NAMALWA (cell line): ENCODE measurements at places on chromosomes 7 and 10.

DNA sequence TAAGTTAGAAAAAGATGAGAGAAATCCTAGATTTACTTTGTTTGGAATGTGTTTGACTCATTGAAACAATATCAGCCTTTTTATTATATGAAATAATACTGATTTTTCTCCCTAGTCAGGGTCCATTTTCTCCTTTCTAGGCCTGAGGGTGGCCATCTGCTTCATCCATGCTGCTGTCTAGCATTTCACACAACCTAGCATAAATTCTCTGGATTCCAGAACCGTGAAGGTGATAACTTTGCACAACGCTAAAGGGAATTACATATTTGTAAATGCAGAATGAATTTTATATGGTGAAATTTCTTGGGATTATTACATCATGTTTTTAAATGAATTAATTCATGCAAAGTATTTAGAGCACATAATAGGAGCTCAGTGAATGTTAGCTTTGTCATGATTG, 505.1 kb downstream of the INHBA start:
- no peak for DNase-seq

GRCh38 chr10:71393841-71394475, 2.8 kb upstream of the CDH23 start:
- DNase-seq, result no peak

- no peak for DNase-seq
These were observed 37.0 kb downstream of the FAM171A1 start for GRCh38 chr10:15333909-15334649.

DNA sequence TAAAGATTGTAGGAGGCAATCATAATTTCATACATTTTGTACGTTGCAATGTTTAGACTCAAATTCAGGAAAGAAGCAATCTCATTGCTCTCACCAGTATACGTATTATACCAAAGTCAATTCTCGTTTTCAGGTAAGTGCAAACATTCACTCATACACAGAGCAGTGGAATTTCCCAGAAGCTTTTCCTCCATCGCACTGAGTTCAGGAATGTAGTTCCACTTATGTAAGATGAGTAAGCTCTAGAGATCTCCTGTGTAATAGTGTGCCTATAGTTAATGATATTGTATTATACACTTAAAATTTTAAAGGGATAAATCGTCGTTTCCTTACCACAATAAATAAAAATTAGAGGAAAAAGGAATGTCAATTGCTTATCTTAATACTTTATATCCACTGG, 470.8 kb upstream of the KCND2 start:
- DNase-seq, result no peak

- DNase-seq, result no peak
These were observed 75.1 kb upstream of the KIAA1217 start for GRCh38 chr10:24133835-24134234.

DNA sequence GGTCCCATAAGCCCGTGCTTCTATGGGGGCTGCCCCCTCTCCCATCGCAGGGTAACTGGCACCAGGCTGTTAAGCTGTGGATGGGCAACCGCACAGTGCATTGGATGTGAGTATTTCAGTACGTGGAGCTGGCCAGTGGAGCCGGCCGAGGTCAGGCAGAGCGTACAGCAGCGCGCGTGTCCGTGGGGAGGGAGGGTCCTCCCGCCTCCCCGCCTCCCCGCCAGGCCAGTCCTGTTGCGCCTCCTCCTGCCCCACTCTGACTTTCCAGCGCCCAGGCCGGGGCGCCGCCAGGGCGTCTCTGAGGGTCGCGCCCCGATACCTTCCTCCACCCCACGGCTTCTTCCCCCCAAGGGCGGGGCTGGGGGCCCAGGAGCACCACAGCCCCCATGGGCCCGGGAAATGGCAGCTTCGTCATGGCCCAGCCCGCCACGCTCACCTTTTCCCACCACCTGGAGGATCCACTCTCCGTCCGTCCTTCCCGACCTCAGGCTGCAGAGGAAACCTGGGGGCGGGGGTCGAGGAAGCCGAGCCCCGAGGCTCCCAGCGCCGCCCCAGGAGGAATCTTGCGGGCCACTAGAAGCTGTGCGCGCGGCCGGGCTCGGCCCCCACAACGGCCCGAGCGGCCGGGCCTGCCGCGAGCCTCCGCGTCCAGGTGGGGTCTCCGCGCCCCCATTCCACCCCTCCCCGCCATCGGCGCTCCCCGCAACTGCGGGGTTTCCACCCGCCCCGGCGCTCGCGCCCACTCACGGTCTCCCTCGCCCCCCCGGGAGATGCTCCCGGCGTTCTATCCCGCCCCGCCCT, 831 bp upstream of the PFKP start:
- no peak for DNase-seq

DNA sequence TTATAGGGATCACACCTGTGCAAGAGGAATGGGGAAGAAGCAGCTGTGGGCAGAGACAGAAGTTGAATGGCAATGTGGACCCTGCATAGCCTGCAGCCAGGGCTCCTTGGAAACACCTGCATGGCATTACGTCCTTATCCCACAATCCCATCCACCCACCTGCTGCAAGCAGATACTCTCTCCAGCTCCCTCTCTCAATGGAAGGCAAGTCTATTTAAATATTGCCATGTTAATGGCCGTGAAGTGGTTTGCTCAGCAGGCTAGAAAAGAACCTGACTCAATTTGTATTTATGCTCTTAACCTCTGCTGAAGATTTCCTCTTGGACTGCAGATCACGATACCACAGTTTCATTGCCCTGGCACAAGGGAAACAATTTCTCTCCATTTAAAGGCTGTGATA, 417.0 kb downstream of the TYW1 start:
- no peak for DNase-seq

GRCh38 chr7:157565201-157565626, 228.4 kb downstream of the DNAJB6 start:
- DNase-seq, result no peak

DNA sequence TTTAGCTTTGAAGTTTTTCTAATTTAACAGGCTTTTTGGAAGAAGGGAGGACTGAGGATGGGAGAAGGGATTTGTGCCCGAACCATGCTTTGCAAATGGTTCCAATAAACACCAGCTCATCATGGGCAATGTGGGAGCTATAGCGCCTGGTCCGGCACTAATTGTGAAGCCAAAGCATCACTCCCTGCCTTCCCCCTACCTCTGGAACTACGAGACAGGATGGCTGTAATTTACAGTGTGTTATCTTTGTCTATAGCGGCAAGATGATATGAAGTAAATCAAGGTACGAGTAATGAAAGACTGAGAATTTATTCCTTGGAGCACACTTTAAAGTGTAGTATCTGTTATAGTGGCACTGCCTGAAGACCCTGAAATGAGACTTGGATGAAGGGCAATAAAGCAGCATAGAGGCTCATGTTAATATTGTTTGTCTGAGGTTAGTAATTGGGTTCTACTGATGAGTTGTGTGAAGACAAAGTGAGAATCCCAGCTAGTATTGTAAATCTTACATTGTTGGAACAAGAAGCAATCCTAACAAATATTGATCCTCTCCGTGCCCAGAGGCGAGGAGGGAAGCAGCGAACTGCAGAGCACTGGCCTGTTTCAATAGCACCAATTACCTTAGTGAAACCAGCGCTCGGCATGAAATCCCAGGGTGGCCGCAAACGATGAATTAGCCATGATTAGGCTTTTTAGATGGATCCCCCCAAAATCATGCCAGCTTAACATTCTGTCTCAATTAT, 507.1 kb downstream of the LRMDA start:
- no peak for DNase-seq

DNA sequence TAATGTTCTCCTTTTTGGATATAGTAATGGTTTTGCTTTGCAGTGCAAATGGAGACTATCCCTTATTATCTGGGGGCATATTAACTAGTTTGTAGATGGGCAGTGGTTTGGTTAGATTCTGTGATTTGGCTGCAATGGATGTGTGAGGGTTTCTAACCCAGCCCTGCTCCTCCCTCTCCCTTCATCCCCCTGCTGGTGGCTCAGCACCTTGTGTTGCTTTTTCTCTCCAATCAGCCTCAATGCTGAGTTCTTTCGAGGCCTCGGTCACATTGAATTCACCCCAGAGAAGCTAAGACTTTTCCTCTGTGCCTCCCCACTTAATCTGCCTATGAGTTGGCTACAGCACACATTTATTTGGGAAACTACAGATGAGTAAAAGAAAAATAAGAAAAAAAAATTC, 120.0 kb downstream of the MALRD1 start:
- DNase-seq, result peak; percentile 31

- DNase-seq, result no peak
These were observed 36.5 kb upstream of the ECHDC3 start for GRCh38 chr10:11705722-11706121.

DNA sequence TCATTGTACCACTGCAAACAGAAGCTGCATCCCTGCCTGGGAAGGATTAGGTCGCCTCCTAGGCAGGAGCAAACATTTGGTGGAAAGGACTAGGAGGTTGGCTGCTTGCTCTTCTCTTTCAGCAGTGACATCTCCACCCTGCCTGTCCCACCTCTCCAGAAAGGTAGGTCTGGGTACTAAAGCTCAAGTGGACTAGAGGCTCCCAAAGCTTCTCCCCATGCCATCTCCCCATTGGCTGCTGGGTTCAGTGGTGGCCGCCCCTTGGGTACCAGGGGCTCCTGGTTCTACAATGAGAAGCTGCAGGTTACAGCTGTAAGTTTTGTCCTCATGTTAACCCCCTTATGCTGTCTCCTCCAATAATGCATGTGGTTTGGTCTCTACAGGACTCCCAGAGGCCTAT, 180.7 kb upstream of the MKI67 start:
- no peak for DNase-seq

DNA sequence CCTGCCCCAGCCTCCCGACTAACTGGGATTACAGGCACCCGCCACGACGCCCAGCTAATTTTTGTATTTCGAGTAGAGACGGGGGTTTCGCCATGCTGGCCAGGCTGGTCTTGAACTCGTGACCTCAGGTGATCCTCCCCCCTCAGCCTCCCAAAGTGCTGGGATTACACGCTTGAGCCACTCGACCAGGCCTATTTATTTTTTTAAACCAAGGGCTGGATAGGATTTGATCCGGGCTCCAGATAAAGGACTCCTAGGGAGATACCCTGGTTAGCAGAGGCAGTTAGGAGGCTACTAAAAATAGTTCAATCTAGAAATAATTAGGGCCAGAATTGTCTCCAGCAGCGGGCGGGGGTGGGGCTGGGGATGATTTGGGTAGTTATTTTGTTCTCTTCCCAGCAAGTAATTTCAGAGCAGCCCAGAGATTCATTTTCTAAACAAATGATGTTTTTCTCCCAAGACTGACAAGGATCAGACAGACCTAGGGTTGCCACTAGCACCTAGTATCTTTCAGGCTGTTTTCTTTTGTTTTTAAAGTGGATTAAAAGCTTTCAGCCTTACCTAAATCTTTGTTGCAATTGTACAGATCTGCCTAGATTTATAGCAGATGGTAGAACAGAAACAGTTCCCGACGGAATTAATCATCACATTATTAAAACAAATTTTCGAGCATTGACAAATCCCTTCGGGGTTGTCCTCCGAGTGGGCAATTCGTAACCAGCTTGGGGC, 859 bp upstream of the SMC3 start:
- no peak for DNase-seq

- DNase-seq, result no peak
These were observed 77.5 kb downstream of the AFAP1L2 start for GRCh38 chr10:114326795-114327194.

DNA sequence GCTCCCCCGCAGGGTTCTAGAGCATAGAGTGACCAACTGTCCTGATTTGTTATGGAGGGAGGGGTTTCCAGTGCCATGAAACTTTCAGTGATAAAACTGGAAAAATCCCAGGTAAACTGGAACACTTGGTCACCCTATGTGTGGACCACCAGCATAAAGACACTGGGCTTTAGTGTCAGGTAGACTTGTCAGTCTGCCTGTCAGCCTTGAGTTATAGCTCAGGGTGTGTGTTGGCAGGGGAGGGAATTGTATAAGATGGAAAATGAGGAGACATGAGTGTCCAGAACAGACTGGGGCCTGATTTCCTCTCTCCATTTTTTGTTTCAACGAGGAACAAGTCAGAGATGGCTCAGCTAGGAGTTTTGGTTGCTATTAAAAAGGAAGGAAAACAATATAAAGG, 10.2 kb upstream of the EFCAB10 start:
- no peak for DNase-seq

GRCh38 chr10:88150339-88150738, 286.9 kb downstream of the PTEN start:
- DNase-seq, result no peak

DNA sequence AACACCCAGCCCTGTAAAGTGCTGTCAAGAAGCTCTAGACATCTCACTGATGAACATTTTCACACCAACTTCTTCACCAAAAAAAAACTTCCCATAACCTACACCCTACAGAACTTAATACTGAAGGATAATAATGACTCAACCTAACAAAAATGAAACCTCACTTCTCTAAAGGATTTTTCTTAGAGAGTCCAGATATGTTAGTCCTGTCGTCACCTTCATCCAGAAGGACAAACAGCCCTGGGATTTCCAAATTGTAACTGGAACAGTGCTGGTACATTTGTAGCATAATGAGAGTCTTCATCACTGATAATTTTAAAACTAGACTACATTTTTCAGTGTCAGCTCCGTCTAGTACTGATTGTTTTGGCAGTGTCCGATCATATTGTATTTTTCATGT, 528.6 kb upstream of the CELF2 start:
- no peak for DNase-seq

DNA sequence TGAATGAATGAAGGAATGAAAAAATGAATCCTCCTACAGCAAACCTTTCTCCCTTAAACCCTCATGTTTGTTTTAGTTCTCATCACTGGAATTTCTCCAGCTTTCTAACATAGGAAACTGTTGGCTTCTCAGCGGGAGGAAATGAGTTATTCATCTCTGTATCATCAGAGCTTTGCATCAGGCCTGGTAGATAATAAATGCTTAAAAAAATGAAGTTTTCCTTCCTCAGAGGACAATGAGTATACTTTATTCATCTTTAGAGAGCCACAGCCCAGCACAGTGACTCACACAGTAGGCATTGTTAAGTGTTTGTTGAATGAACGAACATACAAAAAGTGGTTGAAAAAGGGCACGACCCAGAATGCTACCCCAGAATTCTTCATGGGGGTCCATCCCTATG, 62.6 kb downstream of the COL13A1 start:
- DNase-seq, result no peak

GRCh38 chr10:20281579-20281978, 465.3 kb downstream of the PLXDC2 start:
- no peak for DNase-seq

GRCh38 chr10:103295374-103296015, 18.6 kb downstream of the INA start:
- DNase-seq, result no peak

DNA sequence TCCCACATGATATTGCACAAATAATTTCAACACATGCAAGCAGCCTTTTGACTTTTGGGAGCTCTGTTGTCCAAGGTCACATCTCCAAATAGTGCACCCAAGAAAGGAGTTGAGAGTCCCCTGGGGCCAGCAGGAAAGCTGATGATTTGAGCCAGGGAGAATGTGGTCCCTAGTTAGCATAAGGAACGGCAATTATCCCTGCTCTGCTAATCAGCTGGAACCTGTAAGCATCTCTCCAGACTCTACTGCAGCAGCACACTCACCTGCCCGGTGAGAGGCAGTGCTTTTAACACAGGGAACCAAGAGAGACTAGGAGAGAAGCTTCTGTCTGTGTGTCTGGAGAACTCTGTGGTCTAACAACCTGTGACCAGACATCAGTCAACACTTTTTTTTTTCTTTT, 17.0 kb downstream of the TRPV5 start:
- DNase-seq, result no peak
